Stimulated activated CD4-positive, alpha-beta T cell treated with anti-CD3 and anti-CD28 coated beads, Interleukin-15, amount 100 ng/mL, for 48 hours (primary cell): ENCODE measurements at places on chromosomes 11 and 22.

DNA sequence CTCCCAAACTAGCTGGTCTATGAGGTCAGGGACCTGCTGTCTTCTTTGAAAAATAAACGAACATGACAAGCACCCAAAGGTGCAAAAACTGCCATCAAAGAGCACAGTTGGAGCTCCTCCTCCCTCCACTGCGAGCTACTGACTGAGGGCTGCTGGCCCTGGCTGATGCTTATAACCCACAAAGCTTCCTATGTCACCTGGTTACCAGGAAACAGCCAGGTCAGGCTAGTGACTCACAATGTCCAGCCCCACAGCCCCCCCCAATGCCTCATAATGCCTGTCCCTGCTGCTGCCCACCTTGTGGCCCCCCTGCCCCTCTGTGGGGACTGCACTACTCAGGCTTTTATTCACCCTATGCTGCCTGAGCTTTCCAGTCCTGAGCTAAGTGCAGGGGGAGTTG lies at the start of gene DRICH1:
Gene DRICH1 (minus strand): TSS at position 144 of the 400 bp plus-strand sequence. CDS start 298 bp downstream, outside the sequence.
- DNase-seq = no peak

GRCh38 chr11:83948200-83948599 lies 662.0 kb upstream of the CCDC90B start:
- no peak for DNase-seq

DNA sequence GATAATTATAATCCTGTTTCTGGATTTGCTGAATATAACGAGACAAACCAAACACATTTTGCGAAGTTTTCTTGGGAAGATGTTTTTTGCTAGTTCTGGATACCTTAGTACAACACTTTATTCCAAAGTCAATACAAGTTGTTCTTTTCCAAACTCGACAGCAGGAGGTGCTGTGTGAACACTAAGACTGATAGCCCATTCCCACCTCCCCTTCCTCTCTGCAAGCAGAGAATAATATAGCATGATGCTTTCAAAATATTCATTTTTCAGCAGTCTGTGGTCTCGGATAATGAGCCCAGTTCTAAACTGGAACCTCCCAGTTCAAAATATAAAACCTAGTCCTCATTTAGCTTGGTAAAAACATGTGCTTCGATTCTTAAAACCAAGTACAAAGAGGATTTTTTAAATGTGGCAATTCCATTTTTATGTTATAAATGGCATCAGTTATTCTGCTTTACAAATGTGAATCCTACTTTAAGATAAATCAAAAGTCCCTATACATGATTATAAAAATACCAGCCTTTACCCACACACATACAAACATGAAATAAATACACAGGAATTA lies 129.1 kb downstream of the DCDC1 start:
- DNase-seq = no peak

- DNase-seq = no peak
Measured at GRCh38 chr22:33020721-33021120, 37.5 kb downstream of the SYN3 start.

- no peak for DNase-seq
Measured at GRCh38 chr22:25359601-25360261, 140.3 kb downstream of the CRYBB2 start.

DNA sequence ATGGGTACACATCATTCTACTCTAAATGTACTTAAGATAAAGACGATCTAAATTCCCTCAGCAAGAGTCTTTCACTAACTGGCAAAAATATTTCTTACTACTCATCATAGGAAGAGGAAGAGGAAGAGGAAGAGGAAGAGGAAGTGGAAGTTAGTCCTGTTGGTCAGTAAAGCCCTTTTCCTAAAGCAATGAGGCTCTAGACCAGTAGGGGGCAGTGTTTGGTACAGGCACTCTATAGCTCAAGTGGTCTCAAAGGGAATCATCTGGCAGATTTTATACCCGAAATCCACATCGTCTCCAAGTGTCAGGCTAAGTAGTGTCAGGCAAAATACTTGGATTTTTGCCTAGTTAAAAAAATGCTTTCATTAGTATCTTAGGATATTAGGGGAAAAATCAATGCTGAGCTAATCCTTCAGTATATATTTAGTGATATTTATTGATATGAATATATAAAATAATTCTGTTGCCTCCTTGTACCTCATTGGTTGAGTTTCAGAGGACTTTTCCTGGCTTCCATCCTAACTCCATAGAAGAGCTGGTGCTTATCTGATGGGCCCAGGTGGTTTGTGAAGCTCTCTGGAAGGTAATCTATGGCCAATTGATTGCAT lies 7.7 kb downstream of the BLID start:
- DNase-seq = peak; percentile 10

- no peak for DNase-seq
Measured at GRCh38 chr11:45984192-45984591, 61.7 kb downstream of the LARGE2 start.

- no peak for DNase-seq
Measured at GRCh38 chr11:117462183-117462863, 134.7 kb downstream of the CEP164 start.

GRCh38 chr11:78212586-78213371 lies 24.1 kb downstream of the USP35 start:
- no peak for DNase-seq

DNA sequence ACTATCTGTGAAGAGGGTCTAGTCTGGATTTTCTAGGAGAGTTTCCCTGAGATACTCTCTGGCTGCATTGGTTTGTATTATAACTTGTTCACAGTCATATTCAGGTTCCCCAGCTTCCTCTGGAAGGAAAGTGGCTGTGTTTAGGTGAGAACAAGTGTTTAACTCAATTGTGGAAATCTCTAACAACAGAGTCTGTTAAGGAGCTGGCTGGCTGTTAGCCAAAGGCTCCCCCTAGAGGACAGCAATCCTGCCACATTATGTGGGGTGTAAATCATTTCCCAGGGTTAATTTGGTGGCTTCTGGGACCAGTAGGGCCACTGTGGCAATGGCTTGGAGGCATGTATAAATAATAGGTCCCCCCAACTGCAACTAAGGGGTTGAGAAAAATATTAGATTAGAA lies 18.4 kb downstream of the MS4A6E start:
- DNase-seq = no peak

DNA sequence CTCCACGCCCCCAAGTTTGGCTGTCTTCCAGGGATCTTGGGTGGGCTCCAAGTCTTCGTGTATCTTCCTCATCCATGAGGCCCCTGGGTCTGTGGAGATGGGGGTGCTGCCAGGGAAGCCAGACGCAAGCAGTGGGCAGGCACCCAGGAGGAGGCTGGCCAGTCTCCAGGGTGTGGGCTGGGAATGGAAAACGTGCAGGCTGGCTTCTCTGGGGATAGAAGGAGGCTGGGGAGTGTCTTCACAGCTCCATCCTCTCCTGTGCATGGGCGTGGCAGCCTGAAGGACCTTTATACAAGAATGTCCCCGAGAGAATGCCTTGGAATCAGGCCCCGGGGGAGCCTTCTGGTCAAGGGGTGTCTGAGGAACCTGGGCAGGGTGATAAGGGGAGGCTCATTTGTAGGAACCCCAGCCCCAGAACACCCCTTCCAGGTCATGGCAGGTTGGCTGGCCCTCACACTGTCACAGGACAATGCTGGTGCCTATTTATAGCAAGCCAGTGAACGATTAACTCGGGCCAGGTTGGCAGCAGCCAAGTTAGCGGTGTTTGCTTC lies 14.0 kb downstream of the SGSM1 start:
- no peak for DNase-seq

DNA sequence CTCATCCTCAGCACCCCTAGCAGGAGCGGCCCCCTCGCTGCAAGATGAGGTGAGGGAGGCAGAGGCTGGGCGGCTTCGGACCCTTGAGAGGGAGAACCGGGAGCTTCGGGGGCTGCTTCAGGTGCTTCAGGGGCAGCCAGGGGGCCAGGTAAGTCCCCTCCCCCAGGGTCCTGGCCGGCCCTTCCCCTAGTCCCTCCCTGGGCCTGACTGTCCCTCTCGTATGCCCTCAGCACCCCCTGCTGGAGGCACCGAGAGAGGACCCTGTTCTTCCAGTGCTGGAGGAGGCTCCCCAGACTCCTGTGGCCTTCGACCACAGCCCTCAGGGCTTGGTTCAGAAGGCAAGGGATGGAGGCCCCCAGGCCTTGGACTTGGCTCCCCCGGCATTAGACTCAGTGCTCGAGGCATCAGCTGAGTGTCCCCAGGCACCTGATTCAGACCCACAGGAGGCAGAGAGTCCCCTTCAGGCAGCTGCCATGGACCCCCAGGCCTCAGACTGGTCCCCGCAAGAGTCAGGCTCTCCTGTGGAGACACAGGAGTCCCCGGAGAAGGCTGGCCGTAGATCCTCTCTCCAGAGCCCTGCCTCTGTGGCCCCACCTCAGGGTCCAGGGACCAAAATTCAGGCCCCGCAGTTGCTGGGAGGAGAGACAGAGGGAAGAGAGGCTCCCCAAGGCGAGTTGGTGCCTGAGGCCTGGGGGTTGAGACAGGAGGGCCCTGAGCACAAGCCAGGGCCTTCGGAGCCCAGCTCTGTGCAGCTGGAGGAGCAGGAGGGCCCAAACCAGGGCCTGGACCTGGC lies 4.0 kb downstream of the CCDC88B start:
- DNase-seq = no peak

GRCh38 chr11:81331088-81331487 lies 1402.6 kb downstream of the FAM181B start:
- no peak for DNase-seq

GRCh38 chr11:110782616-110783015 lies 70.4 kb upstream of the ARHGAP20 start:
- no peak for DNase-seq

DNA sequence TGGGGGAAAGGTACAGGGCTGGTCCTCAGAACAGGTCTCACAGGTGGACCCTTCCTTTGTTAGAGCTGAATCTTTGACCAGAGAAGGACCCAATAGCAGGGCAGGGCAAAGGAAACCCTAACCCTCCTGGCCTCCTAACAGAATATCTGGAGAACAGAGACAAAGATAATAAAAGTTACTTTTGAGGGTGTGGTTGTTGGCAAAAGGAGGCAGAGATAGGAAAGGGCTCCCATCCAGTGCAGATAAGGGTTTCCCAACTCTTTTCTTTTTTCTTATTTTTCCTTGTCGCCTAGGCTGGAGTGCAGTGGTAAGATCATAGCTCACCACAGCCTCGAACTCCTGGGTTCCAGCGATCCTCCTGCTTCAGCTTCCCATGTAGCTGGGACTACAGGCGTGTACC lies 11.9 kb downstream of the PCSK7 start:
- DNase-seq = no peak

- peak; percentile 77 for DNase-seq
Measured at GRCh38 chr22:36506637-36507517, at the start of gene FOXRED2. TSS of gene FOXRED2 (minus strand) at chr22:36507040. CDS start at chr22:36506422, 618 bp downstream.

GRCh38 chr11:82960779-82961143 lies 59.2 kb downstream of the DDIAS start:
- DNase-seq = no peak

DNA sequence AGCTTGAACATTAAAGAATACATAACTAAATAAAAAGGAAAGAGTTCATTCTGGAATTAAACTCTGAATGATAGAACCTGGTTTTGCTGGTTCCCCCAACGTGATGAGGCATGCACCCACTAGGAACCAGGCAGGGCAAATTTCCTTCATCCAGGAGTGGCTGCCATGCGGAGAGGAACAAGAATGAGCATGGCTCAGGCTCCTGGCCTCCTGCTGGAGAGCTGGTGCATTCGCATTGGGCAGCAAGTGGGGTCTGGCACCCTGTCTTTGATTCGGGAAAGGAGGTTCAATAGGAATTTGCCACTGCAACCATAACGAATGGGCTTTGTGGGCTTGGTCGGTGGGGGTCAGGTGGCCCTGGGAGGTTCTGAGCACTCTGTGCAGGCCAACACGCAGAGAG lies 169.8 kb upstream of the TENM4 start:
- no peak for DNase-seq

DNA sequence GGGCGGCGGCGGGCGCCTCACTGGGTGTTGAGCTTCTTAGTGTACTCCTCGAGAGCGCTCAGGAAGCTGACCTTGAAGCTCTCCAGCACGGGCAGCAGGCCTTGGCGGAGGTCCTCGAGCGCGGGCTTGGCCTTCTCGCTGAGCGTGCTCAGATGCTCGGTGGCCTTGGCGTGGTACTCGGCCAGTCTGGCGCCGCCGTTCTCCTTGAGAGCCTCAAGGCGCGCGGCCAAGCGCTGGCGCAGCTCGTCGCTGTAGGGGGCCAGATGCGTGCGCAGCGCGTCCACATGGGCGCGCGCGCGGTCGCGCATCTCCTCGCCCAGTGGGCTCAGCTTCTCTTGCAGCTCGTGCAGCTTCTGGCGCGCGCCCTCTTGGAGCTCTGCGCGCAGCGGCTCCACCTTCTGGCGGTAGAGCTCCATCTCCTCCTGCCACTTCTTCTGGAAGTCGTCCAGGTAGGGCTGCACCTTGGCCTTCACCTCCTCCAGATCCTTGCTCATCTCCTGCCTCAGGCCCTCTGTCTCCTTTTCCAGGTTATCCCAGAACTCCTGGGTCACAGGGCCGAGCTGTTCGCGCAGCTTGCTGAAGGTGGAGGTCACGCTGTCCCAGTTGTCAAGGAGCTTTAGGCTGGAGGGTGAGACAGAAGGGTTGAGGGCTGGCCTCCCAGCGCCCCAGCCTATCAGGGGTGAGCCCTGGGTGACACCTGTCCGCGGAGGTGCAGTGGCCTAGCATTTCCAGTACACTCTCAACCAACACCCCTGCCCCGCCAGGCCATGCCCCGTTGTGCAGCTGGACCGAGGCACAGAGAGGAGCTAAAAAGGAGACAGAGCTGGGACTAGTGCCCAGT lies 1.4 kb downstream of the APOA1 start:
- peak; percentile 75 for DNase-seq

GRCh38 chr11:116650052-116650451 lies 122.7 kb downstream of the BUD13 start:
- no peak for DNase-seq

DNA sequence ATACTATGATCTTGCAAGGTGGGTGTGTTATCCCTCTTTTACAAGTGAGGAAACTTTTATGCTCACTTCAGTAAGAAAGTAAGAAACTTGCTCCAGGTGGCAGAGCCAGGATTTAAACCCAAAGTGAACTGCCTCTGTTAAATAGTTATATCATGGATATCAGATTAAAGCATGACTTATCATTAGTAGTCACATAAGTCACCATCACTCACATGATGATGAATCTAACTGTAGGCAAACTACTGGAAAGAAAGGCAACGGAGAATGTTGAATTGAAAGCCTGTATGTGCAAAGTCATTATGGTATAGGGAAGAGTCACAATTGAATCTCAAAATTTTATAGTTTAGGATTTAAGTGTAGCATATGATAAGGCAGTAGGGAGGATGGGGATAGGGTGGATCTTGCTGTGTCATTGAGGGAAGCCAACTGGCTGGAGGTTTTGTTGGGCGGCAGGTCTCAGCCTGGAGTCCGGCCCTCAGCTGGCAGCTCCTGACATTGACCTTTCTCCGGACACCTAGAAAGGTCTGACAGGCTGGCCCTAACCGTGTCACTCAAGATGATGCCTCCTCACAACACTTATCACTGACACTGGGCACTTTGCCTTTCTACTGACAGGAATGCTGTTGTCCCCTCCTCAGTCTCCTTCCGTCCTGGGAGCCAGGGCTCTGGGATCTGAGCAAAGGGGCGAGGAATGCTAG lies 98.3 kb downstream of the EMSY start:
- no peak for DNase-seq

DNA sequence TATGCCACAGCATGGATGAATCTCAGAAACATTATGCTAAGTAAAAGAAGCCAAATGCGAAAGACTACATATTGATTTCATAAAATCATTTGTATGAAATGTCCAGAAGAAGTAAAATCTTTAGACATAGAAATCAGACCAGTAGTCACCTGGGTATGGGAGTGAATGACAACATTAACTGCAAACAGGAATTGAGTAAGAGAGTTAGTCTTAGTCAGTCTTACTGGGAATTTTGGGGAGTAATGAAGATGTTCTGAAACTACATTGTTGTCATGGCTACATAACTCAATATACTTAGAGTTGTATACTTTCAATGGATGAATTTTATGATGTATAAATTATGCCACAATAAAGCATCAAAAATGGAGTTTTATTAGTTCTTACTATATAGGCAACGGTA lies 107.8 kb upstream of the CHORDC1 start:
- no peak for DNase-seq
